Cerebellum (tissue), 4 donors: ENCODE measurements at places on chromosomes 6 and 20. TPM values are rescaled to one million over a fixed set of nuclear protein-coding genes. Genes with fewer than 3 reads are reported as not detected.

GRCh38 chr20:43658069-43658722 lies 8.7 kb upstream of the MYBL2 start:
- no peak for DNase-seq

GRCh38 chr6:138107078-138107751 lies at the start of gene PERP:
Gene PERP, minus strand, starts transcription at chr6:138107419. Its CDS starts 79 bp downstream, at chr6:138107340.
- peak; percentile 56 for DNase-seq

DNA sequence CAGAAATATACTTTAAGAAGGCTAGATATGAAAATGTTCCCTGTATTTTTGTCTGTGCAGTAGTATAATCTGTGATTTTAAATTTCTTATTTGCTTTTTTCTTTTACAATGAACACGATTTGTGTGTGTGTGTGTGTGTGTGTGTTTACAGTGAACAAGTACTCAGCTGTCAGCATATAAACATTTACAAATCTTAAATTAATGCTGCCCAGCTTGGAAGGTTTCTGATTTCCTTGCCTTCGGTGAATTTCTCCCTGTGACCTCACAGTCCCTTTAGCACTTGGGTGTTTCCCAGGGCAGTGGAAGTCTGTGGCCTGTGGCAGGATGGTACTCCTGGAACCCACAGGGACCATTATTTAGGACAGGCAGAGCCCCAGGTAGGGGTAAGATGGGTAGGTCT lies 37.6 kb downstream of the TXLNB start:
- DNase-seq: no peak

Gene TAGAP
- 2.4 TPM for total RNA-seq
